ENCODE measurements at places on chromosomes 6 and 20.

GRCh38 chr20:44041001-44041400 lies 126.3 kb downstream of the TOX2 start:
- no peak for DNase-seq

- no peak for DNase-seq
Observed at GRCh38 chr6:41579088-41579610, 33.0 kb downstream of the FOXP4 start.

DNA sequence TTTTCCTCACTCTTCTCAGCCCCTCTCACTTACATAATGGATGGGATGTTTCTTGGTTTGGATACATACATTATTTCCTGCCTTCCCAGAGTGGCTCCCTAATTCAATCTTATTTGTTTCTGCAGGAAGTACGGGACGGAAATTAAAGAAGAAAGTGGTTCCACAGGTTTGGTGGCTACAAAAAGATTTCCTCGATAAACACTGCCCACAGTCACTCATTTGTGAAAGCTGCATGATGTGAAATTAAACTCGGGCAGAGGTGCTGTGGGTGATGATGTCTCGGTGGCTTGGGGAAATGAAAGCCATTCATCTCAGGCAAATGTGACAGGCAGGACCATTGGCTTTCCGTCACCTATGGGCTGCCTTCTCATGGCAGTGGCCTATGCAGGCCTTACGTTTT lies 119.5 kb upstream of the KCNG1 start:
- DNase-seq, result no peak

DNA sequence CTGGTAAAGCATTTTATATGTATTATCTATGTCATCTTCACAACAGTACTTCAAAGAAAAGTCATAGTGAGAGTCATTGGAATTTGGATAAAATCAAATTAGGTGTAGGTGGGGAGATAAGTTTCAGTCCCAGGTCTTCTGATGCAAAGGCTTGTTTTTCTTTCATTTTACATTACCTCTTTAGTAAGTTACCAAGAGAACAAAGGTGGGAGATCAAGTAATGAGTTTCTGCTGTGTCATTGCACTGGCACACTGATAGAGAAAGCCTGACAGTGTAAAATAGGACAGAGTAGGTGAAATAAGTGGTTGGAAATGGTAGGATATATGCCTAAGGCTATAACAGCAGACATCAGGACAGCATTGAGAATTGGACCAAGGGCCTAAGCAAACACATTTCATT lies 250.4 kb downstream of the NKAIN2 start:
- DNase-seq, result no peak

- DNase-seq, result no peak
Observed at GRCh38 chr20:46179862-46180261, 61.7 kb downstream of the CD40 start.

GRCh38 chr20:47036091-47036870 lies 141.6 kb downstream of the EYA2 start:
- no peak for DNase-seq

DNA sequence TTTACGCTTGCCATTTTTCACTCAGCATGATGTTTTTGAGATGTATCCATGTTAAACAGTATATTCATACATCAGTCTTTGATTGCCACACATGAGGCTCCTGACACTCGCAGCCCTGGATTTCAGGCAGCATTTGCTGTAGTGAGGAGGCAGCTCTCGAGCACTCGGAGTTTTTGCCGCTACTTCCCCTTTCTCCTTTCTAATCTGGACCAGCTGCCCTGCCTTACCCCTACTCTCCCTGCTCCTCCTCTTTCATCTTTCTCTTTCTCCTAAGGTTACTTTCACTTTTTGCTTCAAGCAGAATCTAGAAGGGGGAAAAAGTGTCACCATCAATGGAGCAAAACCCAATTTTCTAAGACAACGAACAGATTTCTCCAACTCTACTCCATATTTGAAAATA lies 5.9 kb upstream of the CST3 start:
- no peak for DNase-seq

- peak; percentile 9 for DNase-seq
Observed at GRCh38 chr6:75065523-75065922, 140.3 kb downstream of the COL12A1 start.

GRCh38 chr6:161444464-161444863 lies 170.6 kb upstream of the AGPAT4 start:
- peak; percentile 21 for DNase-seq

DNA sequence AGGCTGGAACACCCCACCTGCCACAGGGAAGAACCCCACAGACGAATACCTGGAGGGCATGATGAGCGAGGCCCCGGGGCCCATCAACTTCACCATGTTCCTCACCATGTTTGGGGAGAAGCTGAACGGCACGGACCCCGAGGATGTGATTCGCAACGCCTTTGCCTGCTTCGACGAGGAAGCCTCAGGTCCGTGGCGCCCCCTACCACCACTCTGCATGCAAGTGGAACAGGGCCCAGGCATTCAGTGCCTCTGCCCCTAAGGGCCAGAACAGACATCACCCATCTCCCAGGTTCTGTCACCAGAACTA lies 6.6 kb downstream of the MYL9 start:
- no peak for DNase-seq

DNA sequence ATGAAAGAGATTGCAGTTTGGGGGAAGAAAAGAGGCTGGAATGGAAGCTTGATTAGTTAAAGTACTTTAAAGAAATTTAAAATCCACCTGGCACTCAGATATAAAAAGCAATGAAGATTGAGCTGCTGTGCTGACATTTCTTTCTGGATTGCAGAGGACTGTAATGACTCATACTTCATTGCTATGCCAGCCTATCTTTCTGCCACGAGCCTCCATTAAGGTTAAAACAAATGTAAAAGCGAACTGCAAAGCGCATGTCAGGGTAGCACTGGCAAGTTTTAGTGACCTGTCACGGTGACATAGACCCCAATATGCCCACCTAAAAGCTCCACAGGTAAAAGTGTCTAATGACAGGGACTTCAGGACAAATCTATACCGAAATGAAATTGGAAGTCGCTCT lies 449.6 kb downstream of the C6orf118 start:
- DNase-seq, result no peak

GRCh38 chr20:35503841-35504561 lies 25.5 kb downstream of the C20orf173 start:
- peak; percentile 39 for DNase-seq

DNA sequence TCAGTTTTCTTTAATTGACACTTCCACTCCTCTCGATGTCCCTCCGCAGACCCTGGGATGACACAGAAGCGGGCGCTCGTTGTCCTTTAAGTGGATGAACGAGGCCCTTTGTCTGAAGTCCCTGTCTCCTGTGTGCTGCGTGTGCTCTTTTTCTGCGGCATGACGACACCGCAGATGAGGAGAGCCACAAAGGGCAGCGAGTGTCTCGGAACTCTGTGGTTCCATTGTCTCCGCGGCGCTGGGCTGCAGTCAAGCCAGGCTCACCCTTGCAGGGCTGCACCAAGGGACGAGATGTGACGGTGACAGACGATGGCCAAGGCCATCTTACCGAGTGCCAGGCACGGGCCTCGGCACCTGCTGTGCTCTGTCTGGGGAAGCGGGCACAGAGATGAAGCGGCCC lies 10.6 kb downstream of the PRR18 start:
- DNase-seq, result no peak

DNA sequence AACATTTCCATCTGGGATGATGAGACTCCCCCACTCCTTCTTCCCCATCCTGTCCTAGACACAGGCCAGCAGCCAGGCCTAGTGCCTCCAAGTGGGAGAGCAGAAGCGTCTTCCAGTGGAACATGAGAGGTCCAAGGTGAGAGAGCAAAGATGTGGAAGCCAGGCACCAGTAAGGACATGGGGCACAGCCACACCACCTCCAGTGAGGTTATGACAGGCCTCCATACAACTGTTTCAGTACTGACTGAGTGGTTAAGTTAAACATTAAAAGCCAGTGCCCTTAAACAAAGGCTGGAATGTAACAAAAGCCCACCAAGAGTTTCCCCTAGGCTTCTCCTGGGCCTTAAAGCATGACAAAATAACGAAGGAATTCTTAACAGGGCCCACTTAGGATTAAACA lies 5.3 kb downstream of the ZBTB24 start:
- DNase-seq, result no peak

- peak; percentile 45 for DNase-seq
Observed at GRCh38 chr20:8855315-8855714, 213.6 kb upstream of the PLCB4 start.

DNA sequence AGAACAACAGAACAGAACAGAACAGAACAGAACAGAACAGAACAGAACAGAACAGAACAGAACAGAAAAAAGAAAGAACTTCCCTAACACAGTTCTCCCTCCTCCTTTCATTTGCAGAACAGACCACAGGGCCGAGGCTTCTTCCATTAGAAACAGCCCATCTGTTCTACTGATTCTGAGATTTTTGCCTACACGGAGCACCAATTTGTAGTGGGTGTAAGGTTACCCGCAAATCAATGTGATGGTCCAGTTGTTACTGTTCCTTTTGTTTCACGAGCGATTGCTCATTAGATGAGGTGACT lies 734 bp upstream of the OGFRL1 start:
- no peak for DNase-seq

- DNase-seq, result no peak
Observed at GRCh38 chr6:139871803-139872510, 497.5 kb upstream of the CITED2 start.

DNA sequence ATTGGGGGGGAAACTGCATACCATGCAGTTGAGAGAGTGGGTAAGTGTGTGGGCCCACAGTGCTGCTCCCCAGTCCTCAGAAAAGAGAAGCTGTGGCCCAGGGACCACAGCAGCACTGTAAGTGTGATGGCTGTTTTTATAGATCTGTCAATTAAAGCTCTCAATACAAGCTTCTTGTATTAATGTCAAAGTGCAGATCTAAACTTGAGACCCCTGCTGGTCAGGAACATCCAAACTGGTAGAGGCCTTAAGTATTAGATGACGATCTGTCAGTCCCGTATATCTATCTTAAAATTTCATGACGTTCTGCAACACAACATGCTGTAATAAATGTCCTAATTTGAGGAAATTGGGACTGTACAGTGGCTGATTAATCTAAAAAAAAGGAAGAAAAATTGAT lies 74.8 kb downstream of the TULP4 start:
- DNase-seq, result no peak

- DNase-seq, result no peak
Observed at GRCh38 chr20:33012327-33013189, 5.1 kb downstream of the BPIFB2 start.

DNA sequence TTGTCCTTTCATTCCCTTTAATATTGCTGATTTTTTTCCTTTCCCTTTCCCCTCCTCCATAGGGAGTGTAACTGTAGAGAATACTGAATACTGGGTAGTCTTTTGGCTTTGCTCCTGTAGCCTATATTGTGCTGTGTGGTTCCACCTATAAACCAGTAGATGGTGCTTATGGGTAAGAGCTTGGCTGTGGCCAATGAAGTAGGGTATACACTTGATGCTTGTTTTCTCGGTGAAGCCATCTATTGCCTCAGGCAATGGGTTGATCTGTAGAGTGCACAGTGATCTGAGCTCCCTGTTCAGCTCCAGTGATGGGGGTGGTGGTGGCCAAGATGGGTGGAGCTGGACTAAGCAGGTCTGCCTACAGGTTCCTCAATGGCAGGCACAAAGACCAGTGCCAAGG lies 203.3 kb upstream of the IMPG1 start:
- DNase-seq, result no peak

GRCh38 chr6:10174056-10174455 lies 240.8 kb downstream of the TFAP2A start:
- DNase-seq, result no peak

DNA sequence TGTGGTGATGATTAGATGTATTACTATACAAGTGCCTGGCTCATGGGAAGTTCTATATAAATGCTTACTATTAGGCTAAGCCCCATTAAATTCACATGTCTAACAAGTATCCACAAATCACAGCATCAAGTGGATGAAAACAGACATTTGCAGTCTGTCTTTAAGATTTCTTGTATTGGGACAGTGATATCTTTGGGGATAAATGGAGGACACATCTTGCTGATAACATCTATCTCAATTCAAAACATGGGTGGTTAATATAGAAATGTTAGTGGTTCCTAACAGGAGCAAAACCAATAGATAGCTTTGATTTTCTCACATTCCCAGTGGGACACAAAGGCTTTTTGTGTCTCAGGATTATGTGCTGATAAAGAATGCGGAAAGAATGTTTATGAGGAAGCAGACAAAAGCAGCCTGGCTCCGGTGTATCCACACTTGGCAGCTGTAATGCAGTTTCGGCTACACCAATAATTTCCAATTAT lies 29.3 kb downstream of the PTPRK start:
- no peak for DNase-seq

GRCh38 chr6:31836047-31836473 lies 8.5 kb downstream of the HSPA1B start:
- DNase-seq, result no peak

DNA sequence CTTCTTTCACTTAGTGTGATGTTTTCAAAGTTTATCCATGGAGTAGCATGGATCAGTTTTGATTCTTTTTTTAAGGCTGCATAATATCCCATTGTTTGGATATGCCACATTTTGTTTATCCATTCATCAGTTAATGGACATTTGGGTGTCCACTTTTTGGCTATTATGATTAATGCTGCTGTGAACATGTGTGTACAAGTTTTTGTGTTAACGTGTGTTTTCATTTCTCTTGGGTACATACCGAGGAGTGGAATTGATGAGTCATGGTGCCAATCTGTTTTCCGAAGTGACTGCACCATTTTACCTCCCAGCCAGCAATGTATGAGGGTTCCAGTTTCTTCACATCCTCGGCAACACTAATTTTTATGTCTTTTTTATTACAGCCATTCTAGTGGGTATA lies 78.4 kb upstream of the CCDC28A start:
- DNase-seq, result no peak

DNA sequence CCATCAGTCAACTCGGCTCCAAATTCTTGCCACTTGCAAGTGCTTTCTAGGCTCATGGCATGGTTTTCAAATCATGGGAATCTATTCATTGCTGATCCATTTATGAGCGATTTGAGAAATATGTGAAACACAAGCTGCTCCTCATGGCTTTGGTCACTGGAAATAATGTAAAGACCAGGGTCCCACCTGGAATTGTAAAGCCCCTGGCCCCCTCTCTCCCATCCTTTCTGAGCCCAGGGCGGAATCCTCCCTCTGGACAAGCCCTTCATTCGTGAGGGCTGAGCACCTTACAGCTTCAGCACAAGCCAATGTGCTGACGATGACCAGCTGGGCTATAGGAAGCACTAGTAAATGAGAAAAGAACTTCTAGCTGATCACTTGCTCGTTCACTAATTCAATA lies 96.0 kb downstream of the RNASET2 start:
- DNase-seq, result no peak

- no peak for DNase-seq
Observed at GRCh38 chr6:137188855-137189254, 15.4 kb upstream of the IL22RA2 start.

DNA sequence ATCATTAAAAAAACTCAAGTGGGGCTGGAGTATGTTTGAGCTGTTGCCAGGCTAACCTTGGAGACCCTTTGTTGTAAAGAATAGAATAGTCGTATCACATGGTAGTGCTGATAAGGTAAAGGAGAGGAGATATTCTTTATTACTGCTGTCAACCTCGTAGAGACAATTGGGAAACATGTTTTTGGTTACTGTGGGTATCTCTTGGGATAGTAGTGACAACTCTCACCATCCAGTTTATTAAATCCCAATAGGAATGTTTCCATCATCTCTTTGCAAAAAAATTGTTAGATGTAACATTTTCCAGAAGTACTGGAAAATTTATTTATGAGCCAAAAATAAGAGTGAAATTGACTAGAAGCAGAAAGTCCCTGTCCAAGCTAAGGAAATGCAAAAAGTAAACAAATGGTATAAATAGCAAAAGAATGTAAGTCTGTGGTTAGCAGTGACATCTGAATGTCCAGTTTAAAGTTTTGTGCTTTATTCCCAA lies 829.3 kb upstream of the CITED2 start:
- no peak for DNase-seq

Measured in heart right ventricle (tissue), 16 donors.